Stimulated activated CD8-positive, alpha-beta memory T cell treated with anti-CD3 and anti-CD28 coated beads, Interleukin-4, amount 100 ng/mL, for 1 hour (primary cell): ENCODE measurements at places on chromosomes 5 and 9.

DNA sequence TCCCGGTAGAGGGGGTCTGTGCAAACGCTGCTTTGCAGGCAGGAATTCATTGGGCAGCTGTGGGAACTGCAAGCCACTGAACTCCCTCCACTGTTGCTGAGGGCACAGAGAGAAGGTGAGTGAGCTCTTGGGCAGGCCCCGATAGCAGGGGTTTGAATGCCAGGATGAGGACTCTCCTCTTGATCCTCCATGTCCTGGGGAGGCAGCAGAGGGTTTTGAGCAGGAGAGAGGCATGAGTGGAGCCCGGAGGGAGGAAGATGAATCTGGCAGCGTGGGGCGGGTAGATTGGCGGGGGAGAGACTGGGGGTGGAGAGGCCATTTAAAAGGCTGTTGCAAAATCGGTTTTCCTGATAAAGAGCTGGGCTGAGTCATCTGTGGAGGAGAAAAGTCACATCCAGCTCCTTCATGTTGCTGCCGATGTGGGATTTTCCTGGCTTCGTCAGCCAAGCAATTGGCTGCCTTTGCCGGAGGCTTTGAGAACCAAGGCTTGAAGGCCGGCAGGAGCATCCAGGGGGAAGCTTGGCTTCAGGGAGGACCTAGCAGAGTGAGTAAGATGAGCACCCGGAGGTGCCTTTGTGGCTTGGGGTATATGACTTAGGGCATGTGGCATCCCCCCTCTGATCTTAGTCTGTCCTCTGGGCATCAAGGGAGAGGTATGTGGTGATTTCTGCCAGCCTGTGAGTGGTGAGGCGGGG lies at the start of gene SYNPO:
Gene SYNPO, plus strand, starts transcription at position 350 of the 695 bp plus-strand sequence. CDS start 7,616 bp downstream, outside the sequence.
- no peak for DNase-seq

DNA sequence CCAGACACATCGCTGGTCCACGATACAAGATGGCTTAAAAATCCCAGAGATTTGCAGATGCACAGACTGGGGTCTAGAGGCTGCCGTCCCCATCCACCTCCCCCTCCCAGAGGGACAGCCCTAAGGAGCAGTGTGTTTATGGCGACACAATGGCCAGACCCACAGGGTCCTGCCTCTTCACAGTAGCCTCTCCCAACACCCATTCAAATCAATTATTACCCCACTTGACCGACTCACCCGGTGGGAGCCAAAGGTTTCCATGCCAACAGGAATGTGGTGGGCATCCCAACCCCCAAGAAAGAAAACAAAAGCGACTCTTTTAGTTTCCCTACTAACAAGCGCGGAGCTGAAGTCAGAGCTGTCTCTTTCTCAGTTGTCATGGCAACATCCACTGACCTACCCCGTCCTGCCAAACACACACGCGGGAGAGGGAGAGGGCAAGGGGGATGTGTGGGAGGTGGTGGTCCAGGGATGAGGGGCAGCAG lies 209.0 kb downstream of the TTLL11 start:
- DNase-seq: no peak

- DNase-seq: no peak
Measured at GRCh38 chr5:61304590-61305381, 27.3 kb upstream of the ZSWIM6 start.

GRCh38 chr5:179679014-179679674 lies 1.7 kb downstream of the CBY3 start:
- peak; percentile 42 for DNase-seq

DNA sequence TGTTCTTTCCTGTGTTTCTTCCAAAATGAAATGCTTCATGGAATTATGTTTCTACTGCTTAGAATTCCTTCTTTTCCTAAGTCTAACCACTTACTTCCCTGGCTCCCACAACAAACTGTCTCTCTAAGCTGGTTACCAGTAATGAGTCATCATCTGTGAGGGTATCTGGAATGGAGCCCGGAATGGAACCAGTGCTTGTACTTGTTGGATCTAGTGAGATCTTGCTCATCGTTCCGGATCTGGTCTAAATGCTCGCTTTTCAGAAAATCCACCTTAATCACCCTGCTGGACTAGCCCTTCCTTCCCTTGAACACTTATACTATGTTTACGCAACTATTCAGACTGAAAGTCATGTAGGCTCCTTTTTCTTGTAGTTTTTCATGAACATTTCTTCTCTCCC lies 184.8 kb downstream of the PBX3 start:
- DNase-seq: no peak

- no peak for DNase-seq
Measured at GRCh38 chr9:128905964-128906363, 14.8 kb upstream of the PHYHD1 start.

DNA sequence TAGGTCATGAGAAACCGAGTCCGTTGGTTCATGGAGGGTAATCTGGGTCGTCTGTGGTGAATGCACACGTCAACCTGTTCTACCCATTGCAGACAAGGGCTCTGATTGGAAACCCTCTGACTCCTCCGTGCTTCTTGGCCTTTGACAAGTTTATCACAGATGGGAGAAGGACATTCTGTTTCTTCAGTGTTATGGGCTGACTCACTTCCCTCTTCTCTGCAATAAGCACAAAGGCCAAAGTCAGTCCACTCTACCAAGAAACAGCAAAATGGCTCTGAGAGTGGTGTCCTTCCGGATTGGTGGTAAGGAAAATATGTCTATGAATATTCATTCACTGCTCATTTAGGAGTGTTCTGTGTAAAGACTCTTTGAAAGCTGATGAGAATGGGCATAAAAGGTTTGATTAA lies 89.3 kb downstream of the FEM1C start:
- DNase-seq: no peak

DNA sequence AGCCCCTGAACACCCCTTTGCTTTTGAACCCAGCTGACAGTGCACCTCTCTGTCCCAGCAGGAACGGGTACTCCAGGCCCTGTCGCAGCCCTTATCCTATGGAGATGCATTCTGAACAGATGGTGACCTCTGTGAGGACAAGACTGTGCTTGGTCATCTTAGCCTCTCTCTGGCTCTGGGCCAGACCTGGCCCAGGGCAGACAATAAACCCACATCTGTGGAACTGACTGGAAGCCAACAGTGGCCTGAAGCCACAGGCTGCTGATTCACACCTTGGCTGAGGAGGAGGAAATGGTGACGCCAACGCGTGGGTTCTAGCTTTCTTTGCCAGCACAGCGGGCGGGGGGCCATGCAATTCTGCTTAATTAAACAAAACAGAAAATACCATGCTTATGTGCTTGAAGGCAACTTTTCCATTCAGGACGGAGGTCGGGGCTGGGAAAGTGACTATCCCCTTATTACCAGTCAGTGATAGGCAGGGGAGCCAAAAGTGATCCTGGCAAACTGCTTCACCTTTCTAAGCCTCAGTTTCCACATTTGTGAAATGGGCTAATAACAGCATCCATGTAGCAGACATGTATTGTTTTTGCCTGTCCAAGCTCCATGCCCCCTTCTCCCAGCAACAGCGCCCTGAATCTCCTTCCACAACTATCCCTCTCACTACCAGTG lies 10.8 kb downstream of the SH3PXD2B start:
- no peak for DNase-seq

DNA sequence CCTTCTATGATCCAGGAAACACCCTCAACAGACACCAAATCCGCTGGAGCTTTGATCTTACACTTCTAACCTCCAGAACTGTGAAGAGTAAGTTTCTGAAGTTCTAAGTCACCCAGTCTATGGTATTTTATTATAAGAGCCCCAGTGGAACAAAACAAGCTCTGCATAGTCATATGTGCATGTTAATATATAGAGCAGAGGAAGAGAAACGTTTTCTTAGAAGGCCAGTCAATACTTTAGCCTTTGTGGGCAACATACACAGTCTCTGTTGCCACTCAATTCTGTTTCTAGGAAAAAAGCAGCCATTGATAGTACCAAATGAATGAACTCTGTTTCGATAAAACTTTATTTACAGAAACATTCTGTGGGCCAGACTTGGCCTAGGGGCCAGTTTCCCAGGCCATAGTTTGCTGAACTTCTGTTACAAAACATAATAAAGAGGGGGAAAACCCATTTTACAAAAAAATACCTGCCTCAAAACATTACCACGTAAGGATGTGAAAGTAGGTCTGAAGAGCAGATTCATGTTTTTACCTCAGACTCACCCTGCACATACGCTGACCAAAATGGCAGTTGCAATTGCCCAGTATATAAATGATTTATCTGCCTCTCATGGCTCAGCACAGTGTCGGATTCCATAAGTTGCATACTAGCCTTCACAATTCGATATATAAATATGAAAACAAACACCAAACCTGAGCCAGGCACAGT lies 350.5 kb downstream of the SLIT3 start:
- DNase-seq: no peak

DNA sequence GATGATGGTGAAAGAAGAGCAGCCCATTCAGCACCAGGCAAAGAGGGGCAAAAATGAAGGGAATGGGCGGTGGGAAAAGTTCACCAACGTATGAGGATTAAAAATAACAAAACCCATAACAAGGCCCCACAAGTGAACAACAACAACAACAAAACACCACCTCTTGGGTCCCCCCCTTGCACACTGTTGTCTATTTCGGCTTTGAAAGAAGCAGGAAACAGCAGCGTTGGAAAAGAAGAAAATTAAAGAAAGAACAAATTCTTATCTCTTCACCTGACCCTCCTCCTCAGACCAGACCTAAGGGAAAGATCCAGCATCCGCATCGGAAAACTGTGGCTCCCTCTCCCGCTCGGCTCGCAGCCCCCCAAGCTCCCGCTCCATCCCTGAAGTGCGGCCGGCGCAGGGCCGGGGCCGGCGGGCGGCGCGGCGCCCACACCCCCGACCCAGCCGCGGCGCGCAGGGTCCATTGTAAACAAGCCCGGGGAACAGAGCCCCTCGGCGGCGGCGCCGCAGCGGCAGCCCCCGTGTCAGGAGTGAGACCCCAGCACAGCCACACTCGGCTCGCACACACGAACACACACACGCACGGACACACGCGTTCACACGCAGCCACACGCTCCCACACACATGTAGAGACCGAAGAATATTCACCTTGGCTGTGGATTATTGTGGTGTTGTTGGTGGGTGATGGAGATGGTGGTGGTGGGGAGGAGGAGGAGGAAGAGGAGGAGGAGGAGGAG lies 535 bp downstream of the RFX3 start:
- DNase-seq: no peak

DNA sequence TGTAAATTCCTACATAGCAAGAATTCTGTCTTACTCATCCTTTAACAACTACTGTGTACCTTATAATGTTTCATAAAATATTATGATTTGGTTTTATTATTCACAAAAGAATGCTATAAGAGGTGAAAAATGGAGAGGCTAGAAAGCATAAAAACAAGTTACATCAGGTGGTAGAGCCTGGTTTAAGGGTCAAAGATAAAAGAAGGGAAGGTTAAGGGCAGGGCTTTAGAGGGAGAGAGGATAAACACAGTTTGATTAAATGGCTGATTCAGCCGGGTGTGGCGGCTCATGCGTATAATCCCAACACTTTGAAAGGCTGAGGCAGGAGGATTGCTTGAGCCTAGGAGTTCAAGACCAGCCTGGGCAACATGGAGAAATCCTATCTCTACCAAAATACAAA lies 40.4 kb upstream of the HSPB3 start:
- DNase-seq: no peak

DNA sequence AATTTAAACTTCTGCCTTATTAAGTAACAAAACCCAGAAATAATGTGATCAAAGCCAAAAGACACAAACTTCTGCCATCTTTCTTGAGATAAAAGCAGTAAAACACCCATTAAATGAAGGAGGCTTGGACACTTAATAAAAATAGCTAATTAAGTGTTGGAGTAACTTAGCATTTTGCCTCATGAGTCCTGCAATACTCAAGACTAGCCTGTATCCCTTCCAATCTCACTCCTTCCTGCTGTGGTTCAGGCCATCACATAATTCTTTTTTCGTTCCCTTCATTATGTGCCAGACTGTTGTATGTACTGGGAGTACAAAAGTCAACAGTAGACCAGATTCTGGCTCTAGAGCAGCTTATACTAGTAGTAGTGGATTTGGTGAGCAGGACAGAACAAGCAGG lies 250.2 kb downstream of the NFIB start:
- no peak for DNase-seq

DNA sequence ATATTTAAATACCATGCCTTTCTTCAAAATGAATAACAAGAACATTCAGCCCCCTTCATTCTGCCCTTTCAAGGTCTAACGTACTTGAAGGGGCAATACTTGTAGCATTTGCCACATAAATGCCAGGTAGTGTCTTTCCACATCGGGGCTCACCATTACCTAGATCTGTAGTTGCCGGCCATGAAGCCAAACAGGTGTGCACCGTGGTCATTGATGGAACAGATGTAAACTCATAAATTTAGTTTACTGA lies 193.0 kb downstream of the CD180 start:
- DNase-seq: no peak

GRCh38 chr5:146173597-146173996 lies 8.9 kb downstream of the LARS1 start:
- no peak for DNase-seq

DNA sequence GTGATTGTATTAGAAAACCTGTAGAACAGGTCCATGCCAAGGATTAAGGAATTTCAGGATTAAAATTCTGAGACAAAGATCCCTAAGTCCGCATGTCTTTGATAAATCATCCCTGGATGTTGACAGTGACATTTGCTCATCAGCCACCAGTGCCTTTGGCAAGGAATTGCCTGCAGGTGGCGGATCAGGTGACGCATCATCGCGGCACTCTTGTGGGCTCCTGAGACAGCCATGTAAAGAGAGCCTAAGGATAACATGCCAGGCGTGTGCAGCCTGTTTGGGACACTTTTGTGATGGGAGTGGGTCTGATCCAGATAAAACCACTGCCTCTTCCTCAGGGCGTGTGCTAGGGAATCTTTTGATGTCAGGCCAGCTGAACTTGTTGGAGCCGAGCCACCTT lies 40.6 kb downstream of the ADCY2 start:
- DNase-seq: no peak

GRCh38 chr9:14433351-14434157 lies 119.6 kb upstream of the NFIB start:
- DNase-seq: no peak

- DNase-seq: no peak
Measured at GRCh38 chr5:124908581-124909451, 162.4 kb upstream of the ZNF608 start.

GRCh38 chr9:4510546-4511322 lies 20.5 kb downstream of the SLC1A1 start:
- no peak for DNase-seq

DNA sequence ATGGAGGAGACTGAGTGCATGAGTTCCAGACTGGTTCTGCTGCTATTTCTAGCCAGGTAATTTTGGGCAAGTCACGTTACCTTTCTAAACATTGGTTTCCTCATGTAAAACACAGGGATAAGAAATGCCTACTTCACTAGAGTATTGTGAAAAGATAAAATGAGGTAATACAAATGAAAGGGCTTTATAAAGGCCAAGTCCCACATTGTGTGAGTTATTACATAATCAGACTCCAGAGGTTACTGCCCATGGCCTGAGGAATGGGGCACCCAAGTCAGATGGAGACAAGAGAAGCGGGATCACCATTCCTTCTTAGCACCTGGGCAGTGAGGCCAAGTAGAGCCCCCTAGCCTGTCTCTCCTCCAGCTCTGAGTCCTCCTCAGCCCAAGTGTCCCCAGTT lies 7.5 kb downstream of the HBEGF start:
- no peak for DNase-seq
